ENCODE measurements at places on chromosomes 13 and 19. TPM values are rescaled to one million over a fixed set of nuclear protein-coding genes. Genes with fewer than 3 reads are reported as not detected.

IRGC gene
- not detected for total RNA-seq

ITM2B gene
- 262 TPM for total RNA-seq

GRK1 gene
- total RNA-seq, result not detected

CYP4F8 gene
- not detected for total RNA-seq

ATP4A gene
- not detected for total RNA-seq

ACER1 gene
- not detected for total RNA-seq

F10 gene
- 5.8 TPM for total RNA-seq

KLK14 gene
- not detected for total RNA-seq

ZNF574 gene
- total RNA-seq, result 7.0 TPM

SRRM5 gene
- total RNA-seq, result not detected

THSD8 gene
- total RNA-seq, result not detected

AMH gene
- total RNA-seq, result 0.92 TPM

CFAP97D2 gene
- not detected for total RNA-seq

ZNF585A gene
- 5.4 TPM for total RNA-seq

ZNF728 gene
- 0.62 TPM for total RNA-seq

RFPL4A gene
- total RNA-seq, result not detected

ZNF506 gene
- total RNA-seq, result 9.9 TPM

ZNF112 gene
- total RNA-seq, result 7.5 TPM

IZUMO1 gene
- not detected for total RNA-seq

CDC42EP5 gene
- 23.9 TPM for total RNA-seq

ZNF714 gene
- total RNA-seq, result 4.1 TPM

CGB5 gene
- not detected for total RNA-seq

ETV2 gene
- 0.12 TPM for total RNA-seq

All from aortic smooth muscle cell (primary cell).